ENCODE measurements at places on chromosomes 1 and 21.

GRCh38 chr1:34612091-34612827 is 142.6 kb upstream of the GJB5 start:
- no peak for DNase-seq

DNA sequence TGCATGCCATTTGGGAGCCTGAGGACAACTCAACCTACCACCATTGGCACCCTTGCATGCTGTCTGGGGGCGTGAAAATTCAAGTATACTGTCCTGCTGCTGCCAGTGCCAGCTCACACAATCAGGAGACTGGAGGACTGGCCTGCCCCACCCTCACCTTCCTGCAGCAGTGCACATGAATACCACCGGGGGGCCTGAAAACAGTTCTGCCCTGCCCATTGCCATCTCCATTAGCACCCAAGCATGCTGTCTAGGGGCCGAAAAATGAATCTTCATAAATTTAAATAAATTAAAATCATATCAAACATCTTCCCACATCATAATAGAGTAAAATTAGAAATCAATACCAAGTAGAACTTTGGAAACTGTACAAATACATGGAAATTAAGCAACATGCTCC is 322.1 kb upstream of the TMPRSS15 start:
- DNase-seq: no peak

DNA sequence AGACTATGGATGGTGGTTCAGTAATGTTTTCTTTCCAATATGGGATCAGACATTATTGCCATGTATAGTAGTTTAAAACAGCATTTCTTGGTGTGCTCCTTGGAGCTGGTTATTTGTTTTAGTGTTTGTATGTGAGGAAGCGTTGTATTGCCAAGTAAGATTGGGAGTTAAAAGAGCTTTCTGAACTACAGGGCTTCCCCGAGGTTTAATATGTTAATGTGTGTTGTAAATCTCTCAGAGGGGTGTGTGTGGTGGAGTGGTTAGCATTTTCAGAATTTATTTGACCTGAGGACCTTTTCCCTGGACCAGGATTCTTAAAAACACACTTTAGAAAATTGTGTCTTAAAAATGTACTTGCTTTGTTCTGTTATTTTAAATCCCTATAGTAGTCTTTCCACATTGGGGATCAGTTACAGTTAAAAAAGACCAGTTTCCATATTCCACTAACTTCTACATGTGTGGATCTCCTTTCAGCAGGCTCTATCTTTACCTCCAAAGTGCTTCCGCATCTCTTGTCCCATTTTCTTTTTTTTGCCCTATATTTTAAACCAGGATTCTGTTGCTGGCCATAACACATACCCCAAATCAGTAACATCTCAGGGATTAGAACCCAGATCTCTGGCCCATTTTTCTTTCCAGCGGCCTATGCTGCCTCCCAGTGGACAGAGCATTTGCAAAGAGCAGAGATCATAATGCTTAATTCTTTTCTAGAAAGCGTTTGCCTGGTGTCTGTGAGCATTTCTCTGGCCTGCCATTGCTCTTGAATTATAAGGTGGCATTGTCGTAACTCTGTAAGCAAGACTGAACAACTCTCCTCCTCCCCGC is 58.6 kb downstream of the PBX1 start:
- no peak for DNase-seq

GRCh38 chr1:32539584-32540571 is 651 bp downstream of the ZBTB8A start:
- DNase-seq: no peak

- DNase-seq: no peak
Observed at GRCh38 chr1:57142999-57143398, 177.2 kb upstream of the C8B start.

DNA sequence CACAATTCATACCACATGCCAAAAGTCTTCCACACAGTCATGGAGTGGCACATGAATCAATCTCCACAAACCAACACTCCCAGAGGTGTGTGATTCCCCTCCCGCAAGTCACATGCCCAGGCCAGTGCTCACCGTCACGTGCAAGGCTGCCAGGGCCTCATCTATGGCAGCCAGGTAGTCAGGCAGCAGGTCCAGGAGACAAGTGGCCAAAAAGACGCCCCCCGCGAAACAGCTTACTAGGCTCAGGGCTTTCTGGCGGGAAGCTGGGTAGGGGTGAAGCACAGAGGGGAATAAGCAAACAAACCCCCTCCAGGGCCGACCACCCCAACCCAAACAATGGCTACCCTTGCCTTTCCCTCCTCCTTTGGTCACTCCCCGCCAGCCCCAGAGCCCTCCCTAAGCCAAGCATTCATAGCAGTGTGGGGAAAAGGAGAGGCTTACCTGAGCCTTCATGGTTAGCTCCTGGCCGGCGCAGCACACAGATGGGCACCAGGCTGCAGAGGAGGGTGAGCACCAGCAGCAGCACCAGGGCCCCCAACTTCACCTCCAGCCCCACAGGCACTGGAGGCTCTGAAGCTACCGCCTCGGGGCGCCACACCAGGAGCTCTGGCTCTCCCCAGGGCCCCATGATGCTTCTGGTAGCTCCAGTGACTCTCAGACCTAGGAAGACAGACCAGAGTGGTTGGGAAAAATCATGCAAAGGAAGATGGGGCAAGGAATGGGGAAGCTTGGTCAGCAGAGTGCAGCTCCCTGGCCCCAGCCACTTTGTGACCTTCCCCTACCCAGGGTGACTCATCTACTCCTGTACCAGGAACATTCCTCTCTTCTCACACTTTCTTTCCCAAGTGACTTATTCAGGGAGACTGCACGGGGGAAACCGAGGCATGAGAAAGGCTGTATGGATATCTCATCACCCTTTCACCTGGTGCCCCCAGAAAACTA is 978 bp downstream of the SLC39A1 start:
- DNase-seq: no peak

GRCh38 chr1:2847086-2847985 is 45.8 kb upstream of the TTC34 start:
- no peak for DNase-seq

DNA sequence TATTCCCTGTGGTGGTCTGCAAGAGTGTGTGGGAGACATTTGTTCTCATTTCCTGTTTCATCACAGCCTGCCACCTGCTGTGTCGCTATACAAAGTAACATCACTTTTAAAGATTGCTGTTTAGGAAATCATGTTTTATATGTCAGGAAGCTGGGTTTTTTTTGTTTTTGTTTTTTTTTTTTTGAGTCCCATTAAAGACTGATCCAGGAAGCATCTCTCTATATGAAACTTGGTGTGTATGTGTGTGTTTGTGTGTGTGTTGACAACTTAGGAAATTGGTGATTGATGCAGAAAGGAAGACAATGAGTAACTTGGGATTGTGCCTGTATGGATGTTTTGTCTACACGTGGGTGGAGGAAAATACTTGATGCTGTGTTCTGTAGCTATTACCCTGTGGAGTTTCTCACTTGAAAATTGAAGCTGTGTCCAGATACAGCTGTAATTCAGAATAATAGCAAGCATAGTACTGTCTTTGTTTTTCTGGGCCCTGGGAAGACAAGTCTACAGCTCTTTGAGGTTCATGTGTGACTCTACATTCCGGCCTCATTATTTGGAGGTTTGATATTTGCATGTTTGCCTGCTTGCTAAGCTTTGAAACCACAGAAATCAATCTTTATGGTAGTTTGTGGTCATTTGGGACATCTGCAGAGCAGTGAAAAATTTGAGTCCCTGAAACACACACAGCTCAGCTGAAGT is 47.9 kb downstream of the LAMC1 start:
- DNase-seq: no peak

- no peak for DNase-seq
Observed at GRCh38 chr1:233904633-233905415, at the start of gene SLC35F3. Gene SLC35F3, plus strand, starts transcription at chr1:233904676.

- no peak for DNase-seq
Observed at GRCh38 chr21:28308516-28308915, 684.2 kb downstream of the LTN1 start.

GRCh38 chr1:165871311-165872067 is 44.1 kb downstream of the UCK2 start:
- DNase-seq: no peak

DNA sequence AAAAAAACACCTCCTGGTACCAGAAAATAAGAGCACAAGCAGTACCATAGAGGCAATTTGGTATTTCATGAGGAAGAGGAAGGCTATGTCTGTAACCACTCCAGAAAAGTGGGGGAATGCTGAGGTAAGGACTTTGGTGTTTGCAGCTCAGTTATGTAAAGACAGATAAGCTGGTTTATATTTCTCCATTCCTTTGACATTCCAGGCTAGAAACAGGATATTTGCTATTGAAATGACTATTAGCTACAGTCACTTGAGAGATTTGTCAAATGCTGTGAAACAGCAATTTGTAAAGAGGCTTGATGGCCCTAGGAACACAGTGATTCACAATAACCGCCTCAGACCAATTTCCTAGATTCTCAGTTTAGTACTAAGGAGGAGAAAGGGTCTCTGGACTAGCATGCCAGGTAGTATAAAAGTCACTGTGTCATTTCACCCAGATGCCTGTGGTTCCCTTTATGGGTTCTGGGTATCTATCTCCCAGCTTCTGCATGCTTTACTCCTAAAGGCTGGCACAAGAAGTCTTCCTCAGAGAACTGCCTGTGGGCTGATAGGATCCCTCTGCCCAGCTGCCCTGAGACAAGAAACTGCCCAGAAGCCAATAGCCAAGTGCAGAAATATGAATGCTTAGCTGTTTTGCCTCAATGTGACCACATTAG is 80.5 kb downstream of the VCAM1 start:
- DNase-seq: no peak

DNA sequence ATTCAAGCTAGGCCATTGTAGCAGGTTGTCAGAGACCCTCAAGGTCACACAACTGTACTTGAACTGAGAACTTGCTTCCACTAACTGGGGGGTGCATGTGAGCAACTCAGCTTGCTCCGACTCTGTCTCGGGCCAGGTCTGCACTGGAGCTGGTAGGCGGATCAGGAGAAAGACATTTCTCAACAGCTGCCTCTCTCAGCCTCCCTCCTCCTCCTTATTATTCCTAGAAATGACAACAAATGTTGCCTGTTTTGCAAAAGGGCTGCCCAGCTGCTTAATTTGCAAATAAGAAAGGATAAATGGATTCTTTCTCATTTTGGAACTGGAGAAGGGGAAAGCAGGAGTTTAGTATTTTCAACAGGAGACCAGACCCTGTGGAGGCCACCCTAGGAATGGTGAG is 140.5 kb downstream of the RHOU start:
- no peak for DNase-seq

- no peak for DNase-seq
Observed at GRCh38 chr21:42225042-42225441, 6.1 kb downstream of the ABCG1 start.

- DNase-seq: no peak
Observed at GRCh38 chr1:154342836-154343472, 17.6 kb downstream of the ATP8B2 start.

GRCh38 chr1:185906186-185906585 is 172.0 kb downstream of the HMCN1 start:
- DNase-seq: no peak

- no peak for DNase-seq
Observed at GRCh38 chr1:221783936-221784335, 42.0 kb upstream of the DUSP10 start.

DNA sequence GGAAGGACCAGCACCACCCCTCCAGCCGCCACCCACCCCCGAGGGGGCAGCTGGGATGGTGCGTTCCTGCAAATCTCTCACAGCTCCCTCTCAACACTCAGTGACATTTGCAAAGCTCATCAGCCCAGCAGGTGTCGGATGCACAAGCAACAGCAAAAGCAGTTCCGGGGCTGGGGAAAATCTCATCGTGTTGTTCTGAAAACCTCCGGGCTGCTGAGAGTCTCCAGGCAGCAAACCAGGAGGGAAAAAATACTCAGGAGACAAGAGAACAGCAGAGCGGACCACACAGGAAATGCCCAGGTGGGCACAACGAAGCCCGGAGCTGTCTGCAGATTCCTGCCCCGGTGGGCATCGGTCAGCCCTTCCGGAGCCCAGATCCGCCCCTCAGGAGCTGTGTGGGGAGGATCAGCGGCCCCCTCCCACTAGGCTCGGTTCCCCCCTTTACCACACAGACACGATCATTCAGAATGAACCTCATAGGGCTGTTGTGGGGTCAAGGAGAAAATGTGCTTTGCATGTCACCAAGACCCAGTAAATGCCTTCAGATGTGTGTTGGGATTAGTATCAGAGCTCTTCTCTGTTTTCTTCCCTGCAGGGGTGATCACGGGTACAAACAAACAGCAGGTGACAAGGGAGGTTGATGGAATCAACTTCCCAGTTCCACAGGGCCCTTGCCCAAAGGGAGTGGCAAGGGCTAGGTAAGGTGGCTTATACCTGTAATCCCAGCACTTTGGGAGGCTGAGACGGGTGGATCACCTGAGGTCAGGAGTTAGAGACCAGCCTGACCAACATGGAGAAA is 127.0 kb upstream of the TIAM1 start:
- no peak for DNase-seq

- no peak for DNase-seq
Observed at GRCh38 chr1:19366599-19367536, 54.7 kb downstream of the SLC66A1 start.

DNA sequence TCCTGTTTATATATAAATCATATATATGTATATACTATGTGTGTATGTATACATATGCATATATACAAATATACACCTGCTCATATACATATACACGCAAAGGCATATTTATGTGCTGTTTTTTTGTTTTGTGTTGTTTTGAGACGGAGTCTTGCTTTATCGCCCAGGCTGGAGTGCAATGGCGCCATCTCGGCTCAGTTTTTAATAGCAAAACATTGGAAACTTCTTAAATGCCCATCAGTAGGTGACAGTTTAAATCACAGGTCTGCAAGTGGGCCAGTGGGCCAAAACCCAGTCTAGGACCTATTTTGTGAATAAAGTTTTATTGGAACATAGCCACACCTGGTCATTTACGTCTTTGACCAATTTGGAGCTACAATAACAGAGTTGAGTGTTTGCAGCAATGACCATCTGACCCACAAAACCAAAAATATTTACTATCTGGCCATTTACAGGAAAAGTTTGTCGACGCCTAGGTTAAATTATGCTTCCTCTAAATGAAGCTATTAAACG is 132.3 kb downstream of the TOMM20 start:
- DNase-seq: no peak

DNA sequence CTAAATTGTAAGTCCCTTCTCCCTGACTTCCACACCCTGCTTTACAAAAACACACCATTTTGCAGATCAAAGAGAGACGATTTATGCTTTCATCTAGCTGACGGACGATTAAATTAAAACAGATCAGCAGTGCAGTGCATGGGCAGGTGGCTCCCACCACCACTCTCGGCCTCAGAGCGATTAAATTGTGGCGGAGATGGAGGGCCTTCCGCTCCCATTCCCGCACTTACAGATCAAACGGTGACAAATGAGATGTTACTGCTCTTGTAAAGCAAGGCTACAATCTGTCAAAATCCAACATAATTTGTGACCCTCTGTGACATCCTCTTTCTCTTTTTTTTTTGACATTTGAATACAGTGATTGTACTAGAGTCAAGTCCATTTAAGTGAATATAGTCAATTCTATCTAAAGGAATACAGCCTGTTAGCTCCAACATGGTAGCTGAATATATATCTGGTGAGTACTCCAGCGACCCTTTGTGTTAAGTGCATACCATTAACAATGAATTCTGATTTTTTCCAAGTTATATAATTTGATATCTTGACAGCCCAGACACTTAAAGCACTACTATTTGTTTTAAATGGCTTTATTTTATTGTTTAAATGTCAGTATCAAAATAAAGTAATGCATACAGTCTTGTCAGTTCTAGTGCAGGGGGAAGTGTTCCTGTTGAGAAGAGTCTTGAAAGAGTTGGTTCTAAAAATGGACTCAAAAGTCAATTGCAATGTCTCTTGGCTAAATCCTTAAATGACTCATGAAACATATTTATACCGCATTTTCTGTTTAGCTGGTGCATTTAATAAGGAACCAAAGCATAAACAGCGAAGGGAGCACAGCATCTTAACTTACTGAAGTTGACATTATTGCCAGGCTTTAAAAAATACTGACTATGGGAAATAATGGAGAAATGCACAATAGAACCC is 109.0 kb downstream of the ESRRG start:
- no peak for DNase-seq

- no peak for DNase-seq
Observed at GRCh38 chr21:38955495-38955894, 149.8 kb downstream of the ETS2 start.
